ENCODE measurements at places on chromosomes 16 and 17.

GRCh38 chr17:6388416-6388815 lies 46.5 kb downstream of the AIPL1 start:
- DNase-seq, result no peak

- no peak for DNase-seq
Measured at GRCh38 chr17:61436273-61436672, 15.9 kb upstream of the TBX4 start.

DNA sequence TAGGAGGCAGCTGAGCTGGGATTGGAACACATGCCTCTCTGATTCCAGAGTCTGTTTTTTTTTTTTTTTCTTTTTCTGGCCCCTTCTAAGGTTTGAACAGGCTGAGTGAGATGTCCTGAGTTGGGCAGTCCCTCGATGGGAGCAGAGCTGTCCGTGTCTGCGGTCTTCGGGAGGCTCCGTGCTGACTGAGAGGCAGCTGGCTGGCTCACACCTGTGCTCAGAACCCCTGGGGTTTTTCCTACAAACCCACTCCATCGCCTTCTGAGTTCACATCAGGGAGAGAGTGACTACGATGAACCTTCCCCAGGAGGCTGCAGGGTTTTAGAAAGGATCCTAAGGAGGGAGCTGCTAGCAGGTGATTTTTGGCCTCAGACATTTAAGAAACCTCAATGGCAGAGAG lies 92.5 kb downstream of the IRF8 start:
- DNase-seq, result no peak

DNA sequence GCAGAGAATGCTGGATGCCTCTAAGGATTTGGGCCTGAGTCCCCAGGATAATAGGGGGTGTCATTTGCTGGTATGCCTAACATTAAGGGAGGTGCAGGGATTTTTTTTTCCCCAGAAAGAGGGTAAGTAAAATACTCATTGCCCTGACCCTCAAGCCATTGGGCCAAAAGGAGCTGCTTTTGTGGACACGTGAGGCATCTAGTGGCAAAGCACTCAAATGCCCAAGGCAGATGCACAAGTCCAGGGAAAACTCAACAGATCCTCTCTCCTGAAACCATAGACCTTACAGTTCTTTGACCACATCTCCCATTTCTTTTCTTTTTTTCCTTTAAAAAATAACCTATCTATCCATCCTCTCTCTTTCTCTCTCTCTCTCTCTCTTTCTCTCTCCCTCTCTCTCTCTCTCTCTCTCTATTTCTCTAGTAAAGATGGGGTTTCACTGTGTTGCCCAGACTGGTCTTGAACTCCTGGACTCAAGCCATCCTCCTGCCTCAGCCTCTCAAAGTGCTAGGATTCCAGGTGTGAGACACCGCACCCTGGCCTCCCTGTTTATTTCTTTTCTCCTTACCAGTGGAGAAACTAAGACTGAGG lies 11.8 kb downstream of the IRX5 start:
- DNase-seq, result no peak

GRCh38 chr17:31674305-31674704 lies 184.7 kb downstream of the COPRS start:
- DNase-seq, result no peak

GRCh38 chr17:48052956-48053757 lies 5.0 kb downstream of the NFE2L1 start:
- no peak for DNase-seq

GRCh38 chr17:46832945-46833839 lies 14.7 kb upstream of the WNT3 start:
- DNase-seq, result no peak

- no peak for DNase-seq
Measured at GRCh38 chr16:86868786-86869185, 290.4 kb downstream of the FOXL1 start.

DNA sequence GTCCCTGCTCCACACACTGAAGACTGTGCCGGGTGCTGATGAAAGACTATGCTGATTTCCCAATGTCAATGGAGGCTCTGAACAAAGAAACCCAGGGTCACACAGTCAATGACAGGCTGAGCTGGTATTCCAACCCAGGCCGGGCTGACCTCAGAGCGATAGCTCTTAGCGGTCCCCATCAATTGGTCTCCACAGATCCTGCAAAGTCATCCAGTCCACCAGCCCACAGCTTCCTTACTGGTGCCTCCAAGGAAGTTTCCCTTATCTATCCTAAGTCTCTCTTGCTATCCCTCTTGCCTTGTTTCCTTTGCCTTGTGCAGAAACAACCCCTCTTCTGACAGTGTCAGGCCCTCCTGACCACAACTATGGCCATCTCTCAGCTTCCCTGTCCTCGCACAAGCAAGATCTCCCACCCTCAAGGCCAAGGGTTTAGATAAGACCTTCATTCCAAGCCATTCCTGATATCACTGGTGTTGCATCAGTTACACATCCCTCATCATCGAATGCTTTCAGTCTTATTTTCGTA lies 52.7 kb upstream of the KSR1 start:
- DNase-seq, result no peak

DNA sequence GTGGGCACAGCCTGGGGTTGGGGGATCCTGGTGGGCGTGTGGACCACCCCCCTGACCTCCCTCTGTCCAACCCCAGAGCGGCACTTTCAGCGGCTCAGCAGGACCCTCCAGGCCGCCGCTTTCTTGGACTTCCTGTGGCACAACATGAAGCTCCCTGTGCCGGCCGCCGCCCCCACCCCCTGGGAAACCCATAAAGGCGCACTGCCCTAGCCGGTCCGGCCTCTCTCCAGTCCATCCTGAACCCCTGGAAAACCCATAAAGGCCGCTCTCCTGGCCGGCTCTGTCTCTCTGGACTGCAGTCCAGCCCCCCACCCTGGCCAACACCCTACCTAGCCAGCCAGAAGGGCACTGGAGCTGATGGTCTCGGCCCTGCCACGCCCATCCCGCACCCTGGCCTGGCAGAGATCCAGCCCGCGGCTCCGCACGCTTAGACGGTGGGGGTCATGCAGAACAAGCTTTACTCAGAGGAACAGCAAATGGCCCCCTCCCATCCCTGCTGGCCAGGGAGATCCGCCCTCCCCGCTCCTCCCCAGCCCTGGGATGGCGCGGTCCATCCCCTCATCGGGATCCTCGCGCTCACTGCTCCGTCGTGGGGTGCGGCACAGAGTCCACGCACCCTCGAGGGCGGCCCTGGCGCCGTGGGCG lies 2.7 kb downstream of the NOXO1 start:
- no peak for DNase-seq

DNA sequence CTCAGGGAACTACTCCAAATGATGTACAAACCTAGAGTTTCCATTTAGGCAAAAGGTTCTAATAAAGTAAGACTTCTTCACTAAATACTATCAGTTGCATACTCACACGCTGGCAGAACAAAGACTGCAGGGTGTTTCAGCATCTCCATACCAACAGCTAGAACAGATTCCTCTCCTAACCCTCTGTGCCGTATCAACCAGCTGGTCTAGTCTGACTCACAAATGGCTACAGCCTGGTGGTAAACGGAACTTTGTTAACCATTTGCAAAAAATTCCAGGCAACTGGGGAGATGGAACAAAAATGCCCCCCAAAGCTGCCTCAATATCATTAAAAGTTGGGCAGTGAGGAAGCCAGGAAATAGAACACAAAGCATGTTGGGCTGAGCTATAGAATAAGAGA lies 217.1 kb downstream of the GRIN2A start:
- DNase-seq, result no peak

- DNase-seq, result no peak
Measured at GRCh38 chr16:84406006-84406963, 37.9 kb downstream of the ATP2C2 start.

DNA sequence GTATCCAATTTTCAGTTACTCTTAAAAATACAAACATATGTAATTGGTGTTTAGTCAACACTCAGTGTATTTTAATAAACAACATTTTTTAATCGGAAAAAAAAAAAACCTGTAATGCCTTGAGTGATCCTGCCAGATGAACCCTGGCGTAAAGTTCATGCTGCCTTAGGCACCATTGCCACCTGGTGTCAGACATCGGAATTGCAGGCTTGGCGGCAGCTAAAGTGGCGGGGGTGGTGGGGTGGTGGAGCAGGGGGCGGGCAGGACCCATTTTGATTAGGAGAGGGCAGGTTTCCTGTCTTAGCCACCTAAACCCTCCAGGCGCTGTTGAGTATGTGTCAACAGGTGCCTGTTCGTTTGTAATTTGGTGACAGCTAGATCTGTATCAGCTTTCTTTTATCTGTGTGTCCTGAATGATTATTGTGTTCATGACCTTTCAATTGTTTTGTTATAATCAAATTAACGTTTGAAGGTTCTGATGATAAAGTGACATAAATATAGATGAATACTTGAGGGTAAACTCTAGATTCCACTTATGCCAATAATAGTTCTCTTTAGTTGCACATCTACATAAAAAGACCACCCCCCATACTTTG lies 588.7 kb downstream of the CDH13 start:
- DNase-seq, result peak; percentile 2

DNA sequence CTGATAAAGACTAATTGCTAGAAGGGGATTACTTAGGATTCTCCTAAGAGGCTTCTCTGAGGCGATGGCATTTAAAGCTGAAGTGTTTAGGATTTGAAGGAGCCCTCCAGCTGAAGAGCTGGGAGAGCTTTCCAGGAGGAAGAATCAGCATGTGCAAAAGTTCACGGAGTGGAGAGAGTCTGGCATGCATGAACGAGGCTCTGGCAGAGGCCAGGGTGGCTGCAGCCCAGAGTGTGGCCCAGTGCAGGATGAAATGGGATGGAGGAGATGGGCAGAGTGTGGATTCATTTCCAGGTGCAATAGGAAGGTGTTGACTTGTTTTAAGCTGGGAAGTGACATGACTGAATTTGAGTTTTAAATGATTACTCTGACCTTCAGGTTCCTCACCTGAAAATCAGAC lies 249.0 kb upstream of the CCL2 start:
- no peak for DNase-seq

DNA sequence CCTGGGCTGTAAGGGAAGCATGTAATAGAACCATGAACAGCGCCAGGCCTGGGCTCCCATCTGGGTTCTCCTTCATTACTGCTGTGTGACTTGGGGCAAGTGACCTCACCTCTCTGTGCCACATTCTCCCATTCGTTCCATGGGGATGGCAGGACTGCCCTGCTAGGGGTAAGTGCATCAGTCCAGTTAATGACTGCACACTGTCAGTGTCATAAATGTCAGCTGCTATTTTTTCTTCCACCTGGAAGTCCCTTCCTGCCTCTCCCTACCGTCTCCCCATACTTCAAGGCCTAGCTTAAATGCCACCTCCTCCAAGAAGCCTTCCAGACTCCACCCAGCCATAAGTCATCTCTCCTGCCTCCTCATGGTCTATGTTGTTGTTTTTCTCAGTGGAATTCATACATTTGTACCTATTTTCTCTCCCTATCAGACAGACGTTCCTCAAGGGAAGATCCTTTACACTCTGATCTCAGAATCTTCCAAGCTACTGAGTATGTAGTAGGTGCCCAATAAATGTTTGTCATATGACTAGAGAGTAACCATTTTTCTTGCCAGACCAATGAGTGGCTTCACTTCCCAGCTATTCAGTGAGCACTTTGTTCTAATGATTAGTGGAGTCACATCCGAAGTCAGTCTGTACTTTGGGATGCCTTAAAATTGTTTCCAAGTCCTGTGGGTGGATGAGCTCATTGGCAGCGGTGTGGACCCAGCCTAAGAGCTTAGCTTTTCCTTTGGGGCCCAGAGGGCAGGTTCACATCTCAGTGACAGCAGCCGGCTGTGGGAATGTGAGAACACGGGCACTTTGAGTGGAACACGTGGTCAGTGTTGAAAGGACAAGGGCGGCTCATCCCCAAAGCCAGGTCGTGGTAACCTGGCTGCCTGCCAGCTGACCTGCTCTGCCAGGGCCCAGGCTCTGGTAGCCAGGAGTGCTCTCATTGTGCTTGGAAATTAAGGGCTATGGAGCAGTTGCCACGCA lies 147.5 kb upstream of the GSE1 start:
- no peak for DNase-seq

DNA sequence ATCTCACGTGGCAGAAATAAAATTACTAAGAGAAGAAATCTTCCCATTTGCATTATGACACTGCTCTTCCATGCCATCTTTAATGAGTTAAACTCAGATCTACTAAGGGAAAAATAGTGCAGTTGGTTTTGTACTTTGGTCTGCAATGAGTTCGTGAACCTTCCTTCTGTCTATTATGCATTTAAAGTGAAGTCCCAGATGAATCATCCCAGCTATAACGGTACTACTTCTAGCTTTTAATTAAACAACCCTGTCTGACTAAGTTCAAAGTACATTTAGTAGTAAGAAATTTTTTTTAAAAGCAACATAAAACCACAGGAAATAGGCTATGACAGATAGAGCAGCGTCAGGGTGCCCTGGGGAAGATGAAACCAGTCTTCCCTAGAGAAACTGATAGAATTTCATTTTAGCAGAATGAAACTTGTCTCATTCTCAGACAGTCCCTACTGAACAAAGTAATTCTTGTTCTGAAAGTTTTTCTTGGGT lies 1.8 kb downstream of the TMIGD1 start:
- DNase-seq, result no peak

GRCh38 chr17:32533296-32533695 lies 46.5 kb downstream of the CDK5R1 start:
- DNase-seq, result no peak

- DNase-seq, result no peak
Measured at GRCh38 chr16:17024514-17024913, 446.2 kb downstream of the XYLT1 start.

DNA sequence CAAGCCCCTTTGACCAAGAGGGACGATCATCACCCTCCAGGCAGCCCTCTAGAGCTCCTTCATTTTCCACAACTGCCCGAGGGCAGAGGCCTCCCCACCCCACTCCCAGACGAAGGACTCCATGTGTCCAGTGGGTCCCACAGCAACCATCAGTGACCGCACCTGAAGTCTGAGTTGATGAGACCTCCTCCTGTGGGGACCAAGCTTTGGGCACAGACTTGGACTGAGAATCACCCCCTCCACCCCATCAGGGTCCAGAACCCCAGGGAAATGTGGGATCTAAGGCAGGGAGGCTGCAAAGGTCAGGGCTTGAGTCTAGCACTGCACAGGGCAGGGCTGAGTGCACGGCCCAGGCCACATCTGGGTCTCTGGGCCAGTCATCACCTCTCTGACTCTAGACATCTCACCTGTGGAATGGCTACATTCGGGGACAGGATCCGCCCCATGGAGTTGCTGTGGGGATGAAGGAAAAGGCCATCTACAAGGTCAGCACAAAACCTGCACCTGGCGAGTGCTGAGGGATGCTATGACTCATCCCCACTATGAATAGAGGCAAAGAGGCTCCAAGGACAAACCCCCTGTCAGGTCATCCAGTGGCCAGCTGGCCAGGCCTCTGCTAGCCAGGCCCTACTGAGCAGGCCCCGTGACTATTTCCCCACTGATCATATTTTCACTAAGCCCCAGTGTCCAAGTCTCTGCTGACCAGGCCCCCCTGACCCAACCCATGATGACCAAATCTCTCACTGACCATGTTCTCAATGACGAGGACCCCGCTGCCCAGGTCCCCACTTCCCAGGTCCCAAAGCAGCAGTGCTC lies 38.4 kb downstream of the TNFRSF13B start:
- DNase-seq, result no peak
